ENCODE measurements at places on chromosomes 16 and 17.

DNA sequence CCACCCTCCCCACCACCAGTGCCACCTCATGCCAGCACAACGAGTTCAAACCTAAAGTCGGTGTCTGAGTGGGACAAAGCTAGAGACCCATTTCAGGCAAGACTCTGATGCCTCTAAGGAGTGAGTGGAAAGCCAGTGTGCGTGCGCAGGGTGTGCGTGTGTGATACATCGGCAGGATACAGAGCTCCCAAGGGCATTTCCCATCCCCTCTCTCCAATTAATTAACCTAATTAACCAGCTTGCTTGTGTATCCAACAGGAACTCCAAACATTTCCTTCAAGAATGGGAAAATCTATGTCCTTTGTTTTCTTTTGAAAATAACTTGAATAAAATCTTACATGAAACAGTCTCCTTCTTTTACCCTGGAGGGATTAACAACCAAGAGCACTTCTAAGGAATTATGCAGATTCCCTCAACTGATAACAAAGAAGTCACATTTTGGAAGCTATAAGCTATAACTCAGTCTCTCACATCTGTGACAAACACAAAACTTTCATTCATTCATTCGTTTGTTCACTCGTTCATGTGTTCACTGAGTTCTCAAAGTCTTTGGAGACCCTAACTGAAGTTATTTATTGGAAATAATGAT lies 9.9 kb downstream of the ATPAF2 start:
- no peak for DNase-seq

DNA sequence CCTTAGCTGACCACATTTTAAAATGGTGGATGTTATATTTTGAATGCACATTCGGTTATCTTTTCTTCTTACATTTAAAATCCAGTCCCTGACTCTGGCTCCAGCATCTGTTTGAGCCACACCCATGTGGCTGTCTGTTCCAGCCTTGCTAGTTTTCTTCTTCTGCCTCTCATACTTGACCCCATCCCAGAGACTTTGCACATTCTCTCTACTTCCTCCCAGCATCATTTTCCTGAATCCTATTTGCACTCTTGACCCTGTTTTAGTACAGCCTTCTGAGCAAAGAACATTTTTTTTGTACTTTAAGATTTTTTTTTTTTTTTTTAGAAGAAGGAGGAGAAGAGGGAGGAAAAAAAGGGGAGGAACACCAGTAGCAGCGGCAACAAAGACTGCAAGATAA lies 23.3 kb upstream of the MAF start:
- no peak for DNase-seq

- DNase-seq, result no peak
These were observed 185.2 kb downstream of the C16orf95 start for GRCh38 chr16:87131996-87132345.

DNA sequence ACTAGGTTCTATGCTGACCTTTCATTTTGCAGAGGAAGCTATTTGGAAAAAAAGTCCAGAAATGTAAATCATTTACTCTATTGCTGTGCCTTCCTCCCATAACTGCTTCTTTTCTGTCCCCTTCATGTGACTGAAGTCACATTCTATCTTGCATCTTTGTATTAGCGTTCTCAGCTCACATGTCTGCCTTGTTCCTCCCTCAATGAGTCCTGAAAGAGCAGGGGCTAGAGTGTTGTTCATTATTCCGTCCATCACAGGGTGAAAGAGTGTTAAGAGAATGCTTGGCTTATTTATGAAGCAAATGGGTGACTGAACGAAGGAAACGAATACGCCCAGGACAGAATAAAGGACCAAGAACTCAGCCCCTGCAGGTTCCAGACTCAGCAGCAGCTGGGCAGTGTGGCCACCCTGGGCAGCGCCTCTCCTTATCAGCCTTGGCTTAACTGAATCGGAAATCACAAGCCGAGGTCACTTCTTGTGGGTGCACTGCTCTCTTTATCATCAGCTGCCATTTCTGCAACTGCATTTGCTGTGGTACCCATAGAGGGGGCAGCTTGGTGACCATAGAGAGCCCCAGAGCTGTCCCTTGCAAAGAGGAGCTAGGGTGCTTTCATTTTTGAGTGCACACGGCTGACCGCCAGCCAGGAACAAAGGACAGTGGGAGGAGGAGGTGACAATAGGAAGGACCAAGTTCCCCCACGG lies 1.8 kb upstream of the PIK3R6 start:
- DNase-seq, result no peak

DNA sequence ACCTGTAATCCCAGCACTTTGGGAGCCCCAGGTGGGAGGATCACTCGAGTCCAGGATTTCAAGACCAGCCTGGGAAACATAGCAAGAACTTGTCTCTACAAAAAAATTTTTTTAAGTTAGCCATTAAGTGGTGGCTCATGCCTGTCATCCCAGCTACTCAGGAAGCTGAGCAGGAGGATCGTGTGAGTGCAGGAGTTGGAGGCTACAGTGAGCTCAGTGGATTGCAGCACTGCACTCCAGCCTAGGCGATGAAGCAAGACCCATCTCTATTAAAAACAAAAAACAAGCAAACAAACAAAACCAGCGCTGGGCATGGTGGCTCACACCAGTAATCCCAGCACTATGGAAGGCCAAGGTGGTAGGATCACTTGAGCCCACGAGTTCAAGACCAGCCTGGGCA lies 38.0 kb downstream of the HEATR3 start:
- DNase-seq, result no peak

- no peak for DNase-seq
These were observed 34.6 kb downstream of the PLCG2 start for GRCh38 chr16:81813648-81814047.

DNA sequence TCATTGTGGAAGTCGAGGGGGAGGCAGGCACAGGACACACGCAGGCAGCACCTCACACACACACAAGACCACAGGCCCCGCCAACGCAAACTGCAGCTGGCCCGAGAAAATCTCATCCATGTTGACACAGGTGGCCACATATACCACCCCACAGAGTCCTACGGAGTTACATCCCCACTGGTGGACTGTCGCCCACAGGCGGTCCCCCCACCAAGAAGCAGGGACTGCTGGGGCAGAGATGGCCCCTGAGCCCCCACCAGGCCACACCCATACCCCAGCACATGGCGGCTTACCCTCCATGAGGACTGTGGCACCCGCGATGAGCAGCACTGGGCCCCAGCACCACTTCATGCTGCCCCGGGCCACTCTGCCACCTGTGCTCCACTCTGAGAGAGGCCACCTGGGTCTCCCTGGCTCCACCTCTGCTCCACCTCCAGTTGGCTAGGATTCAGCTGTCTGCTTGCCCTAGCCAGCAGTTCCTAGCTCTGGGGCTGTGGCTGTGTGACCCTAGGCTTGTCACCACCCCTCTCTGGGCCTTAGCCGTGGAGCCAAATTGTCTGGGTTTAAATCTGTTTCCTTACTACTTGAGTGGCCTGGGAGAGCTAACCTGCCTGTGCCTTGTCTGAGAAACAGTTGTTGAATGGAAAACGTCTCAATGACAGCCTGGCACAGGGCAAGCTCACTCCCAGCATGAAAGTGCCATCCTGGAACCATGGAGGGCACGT lies at the start of gene PRSS53:
Gene PRSS53 (minus strand): TSS at position 485 of the 725 bp plus-strand sequence. CDS start 134 bp downstream, at position 351.
- DNase-seq, result no peak

DNA sequence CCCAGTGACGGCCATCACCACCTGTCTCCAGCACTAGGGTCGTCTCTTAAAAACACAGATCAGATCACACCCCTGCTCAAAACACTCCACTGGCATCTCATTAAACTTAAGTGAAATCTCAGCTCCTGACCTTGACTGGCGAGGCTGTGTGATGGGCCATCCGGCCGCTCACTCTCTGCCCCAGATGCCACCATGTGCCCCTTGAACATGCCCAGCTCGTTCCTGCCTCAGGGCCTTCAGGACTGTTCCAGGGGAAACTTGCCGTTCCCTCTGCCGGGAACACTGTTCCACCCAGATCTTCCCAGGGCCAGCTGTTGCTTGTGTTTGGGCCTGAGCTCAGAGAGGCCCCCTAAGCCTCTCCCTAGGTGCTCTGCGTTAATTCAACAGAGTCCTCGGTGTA lies 39.4 kb downstream of the RPH3AL start:
- no peak for DNase-seq

GRCh38 chr16:19375561-19376158 lies 42.0 kb upstream of the TMC5 start:
- DNase-seq, result no peak

DNA sequence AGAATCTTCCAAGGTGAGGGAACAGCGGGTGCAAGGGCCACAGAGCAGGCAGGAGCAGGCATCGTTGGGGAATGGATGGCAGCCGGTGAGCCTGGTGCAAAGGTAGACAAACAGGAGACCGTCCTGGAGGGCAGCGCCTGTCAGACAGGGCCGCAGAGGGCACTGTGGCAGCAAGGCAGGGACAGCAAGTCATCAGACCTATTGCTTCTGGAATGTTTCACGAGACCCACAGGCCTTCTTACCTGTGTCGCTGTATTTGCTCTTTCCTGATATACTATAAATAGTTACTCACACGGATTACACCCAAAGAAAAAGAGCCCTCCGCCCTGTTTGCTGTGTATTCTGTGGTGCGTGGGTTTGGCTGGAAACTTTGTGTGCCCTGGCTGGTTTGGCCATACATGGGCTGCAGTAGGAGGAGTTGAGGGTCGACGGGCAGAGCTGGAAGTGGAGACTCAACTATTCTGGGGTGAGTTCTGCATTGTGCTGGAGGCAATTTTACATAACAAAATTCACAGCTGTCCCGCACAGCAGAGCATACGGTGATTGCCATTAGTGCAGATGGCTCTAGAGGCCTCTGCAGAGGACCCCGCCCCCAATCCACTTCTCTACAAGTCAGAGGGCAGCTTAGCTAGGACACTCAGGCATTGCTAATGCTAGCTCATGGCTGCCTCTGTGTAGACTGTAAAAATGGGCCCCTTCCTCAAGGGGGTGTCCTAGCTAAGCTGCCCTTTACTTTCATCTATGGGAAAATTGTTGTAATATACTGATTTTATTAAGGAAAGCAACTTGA lies 18.6 kb upstream of the POLR3E start:
- DNase-seq, result no peak

DNA sequence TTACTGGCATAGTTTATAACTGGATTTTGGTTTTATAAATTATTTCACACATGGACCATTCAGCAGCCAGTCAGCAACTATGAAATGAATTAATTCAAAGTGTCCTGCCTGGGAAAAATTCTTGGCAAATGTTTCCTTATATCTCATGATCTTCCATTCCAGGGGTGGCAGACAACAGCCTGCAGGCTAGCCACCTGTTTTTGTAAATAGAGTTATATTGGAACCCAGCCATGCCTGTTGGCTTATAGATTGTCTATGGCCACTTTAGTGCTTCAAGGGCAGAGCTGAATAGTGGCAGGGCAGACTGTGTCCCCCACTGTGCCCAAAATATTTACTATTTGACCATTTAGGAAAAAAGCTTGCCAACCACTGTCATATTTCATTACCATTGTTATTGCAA lies 613.7 kb downstream of the TMEM114 start:
- no peak for DNase-seq

- no peak for DNase-seq
These were observed 3.5 kb upstream of the ADGRG1 start for GRCh38 chr16:57624806-57625500.

DNA sequence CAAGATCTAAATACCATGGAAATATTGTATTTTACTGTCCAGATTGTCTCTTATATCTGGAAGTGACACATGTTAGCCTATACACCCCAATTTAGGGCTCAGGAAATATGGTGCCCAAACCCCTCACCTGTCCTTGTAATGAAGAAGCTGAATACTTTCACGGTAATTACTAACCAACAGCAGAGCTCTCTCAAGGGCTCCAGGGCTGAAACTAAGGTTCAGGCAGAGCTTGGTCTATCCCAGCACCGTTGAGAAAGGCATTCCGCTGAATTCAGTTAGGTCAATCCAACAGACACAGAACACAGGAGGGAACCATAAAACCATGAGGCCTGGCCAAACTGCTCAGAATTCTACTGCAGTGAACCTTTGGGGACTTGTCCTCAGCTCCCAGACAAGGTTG lies 14.9 kb downstream of the MYO18A start:
- DNase-seq, result no peak

GRCh38 chr16:11986521-11987057 lies 10.1 kb downstream of the SNX29 start:
- DNase-seq, result no peak

- no peak for DNase-seq
These were observed 7.0 kb downstream of the KNOP1 start for GRCh38 chr16:19710991-19711545.

GRCh38 chr16:3577302-3577752 lies at the start of gene NLRC3:
Gene NLRC3, minus strand, starts transcription at chr16:3577403. Its CDS starts 12,367 bp downstream, at chr16:3565036.
- DNase-seq, result no peak

- no peak for DNase-seq
These were observed 1.5 kb upstream of the MAF start for GRCh38 chr16:79601931-79602627.

- DNase-seq, result peak; percentile 87
These were observed 55.4 kb downstream of the CFDP1 start for GRCh38 chr16:75377729-75378386.

DNA sequence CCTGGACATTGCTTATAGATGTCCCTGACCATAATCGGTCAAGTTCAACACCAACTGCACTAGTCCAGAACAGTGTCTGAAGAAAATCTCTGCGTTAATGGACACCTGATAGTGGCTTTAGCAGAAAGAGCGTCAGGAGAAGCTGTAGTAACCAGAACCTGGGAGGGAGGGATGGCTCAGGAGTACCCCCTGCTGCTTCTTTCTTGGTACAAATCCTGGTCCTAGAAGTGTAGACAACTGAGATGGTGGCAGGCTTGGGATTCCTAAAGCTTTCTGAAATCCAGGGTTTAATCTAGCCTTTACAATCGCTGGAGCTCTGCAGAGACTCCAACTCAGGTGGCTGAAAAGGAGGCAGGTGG lies 5.4 kb downstream of the MAP3K14 start:
- no peak for DNase-seq

DNA sequence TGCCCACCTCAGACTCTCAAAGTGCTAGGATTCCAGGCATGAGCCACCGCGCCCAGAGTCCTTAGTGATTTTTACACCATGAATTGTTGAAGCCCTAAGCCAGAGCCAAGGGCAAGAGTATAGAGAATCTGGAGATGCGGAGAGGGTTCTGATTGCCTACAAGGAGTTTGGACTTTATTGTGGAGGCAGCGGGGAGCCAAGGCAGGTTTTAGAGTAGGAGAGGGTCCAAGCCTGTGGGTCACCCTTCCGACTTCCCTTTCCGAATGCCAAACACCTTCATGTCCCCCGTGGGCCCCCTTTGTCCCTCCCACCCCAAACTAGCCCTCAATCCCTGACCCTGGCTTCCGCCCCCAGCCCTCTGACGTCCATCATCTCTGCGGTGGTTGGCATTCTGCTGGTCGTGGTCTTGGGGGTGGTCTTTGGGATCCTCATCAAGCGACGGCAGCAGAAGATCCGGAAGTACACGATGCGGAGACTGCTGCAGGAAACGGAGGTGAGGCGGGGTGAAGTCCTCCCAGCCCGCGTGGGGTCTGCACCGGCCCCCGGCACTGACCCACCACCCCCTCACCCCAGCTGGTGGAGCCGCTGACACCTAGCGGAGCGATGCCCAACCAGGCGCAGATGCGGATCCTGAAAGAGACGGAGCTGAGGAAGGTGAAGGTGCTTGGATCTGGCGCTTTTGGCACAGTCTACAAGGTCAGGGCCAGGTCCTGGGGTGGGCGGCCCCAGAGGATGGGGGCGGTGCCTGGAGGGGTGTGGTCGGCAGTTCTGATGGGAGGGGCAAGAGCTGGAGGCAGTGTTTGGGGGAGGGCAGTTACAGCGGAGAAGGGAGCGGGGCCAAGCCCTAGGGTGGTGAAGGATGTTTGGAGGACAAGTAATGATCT lies 7.1 kb downstream of the MIEN1 start:
- no peak for DNase-seq

- DNase-seq, result no peak
These were observed 15.2 kb downstream of the RABEP1 start for GRCh38 chr17:5297245-5297644.

- no peak for DNase-seq
These were observed 13.4 kb downstream of the ITGAL start for GRCh38 chr16:30485818-30486436.

- DNase-seq, result no peak
These were observed 36.0 kb upstream of the CCL1 start for GRCh38 chr17:34398990-34399389.
